ENCODE measurements at places on chromosomes 4 and X.

DNA sequence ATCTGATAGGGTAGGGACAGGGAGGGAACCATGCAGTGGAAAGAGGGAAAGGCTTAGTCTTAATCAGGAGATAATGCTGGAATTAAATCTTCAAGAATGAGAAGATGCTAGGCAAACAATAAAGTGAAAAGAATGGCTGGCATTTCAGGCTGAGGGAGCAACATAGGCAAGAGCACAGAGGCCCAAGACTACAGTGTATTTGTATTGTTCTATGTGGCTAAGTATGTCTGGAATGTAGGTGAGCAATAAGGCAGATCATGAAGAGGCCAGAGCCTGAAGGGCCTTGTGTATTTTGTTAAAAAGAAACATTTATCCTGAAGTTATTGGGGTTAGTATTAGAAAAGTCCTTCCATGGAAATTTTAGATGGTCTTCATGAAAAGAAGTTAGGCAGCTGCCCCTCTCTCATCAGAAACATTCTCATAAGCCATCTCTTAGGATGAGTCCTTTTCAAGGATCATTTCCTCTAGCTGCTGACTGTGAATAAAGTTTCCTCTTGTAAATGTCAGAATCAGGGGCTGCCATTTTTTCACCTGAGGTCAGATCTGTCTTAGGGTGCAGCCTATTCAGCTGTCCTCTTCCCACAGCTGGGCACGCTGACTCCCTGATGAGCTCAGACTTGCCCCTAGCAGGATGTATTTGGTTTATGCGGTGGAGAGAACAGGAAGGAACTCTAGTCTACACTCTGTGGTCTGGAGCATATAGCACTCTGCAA lies 46.3 kb downstream of the ATP10D start:
- peak overlapping the region; percentile 70 for H3K27ac ChIP-seq
- H3K4me1 ChIP-seq = peaks cover 31% of the 10 kb centered on the region
- no peak overlapping the region for H3K4me3 ChIP-seq
- H3K27me3 ChIP-seq = no peaks in the 10 kb centered on the region
- no peak for DNase-seq
- peaks cover 13% of the 10 kb centered on the region for H3K36me3 ChIP-seq

GRCh38 chr4:1003271-1004070 lies 8.0 kb upstream of the FGFRL1 start:
- H3K4me1 ChIP-seq = peaks cover 6% of the 10 kb centered on the region
- no peak overlapping the region for H3K4me3 ChIP-seq
- H3K27me3 ChIP-seq = no peaks in the 10 kb centered on the region
- no peak overlapping the region for H3K27ac ChIP-seq
- H3K36me3 ChIP-seq = no peaks in the 10 kb centered on the region
- no peak for DNase-seq

- H3K27ac ChIP-seq = no peak overlapping the region
- H3K27me3 ChIP-seq = no peaks in the 10 kb centered on the region
- peaks cover 29% of the 10 kb centered on the region for H3K4me1 ChIP-seq
- no peaks in the 10 kb centered on the region for H3K36me3 ChIP-seq
- peak; percentile 25 for DNase-seq
These were observed 104.7 kb upstream of the NOCT start for GRCh38 chr4:138910914-138911336.

DNA sequence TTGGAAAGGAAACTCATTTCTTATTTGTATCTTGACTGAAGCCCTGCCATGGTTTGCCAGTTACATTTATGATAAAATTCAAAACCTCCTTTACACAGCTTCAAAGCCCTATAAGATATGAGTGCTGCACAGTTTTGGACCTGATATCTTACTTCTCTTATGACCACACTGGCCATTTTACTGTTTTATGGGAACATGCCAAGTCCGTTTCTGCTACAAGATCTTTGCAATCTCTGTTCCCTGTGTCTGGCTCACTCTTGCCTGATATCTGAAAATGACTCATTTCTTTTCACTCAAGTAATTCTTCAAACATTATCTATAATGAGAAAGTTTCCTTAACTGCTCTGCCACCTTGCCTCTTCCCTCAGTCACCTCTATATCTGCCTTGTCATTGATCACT lies 247.3 kb downstream of the SPOCK3 start:
- H3K4me3 ChIP-seq = no peak overlapping the region
- H3K27ac ChIP-seq = no peak overlapping the region
- H3K36me3 ChIP-seq = no peaks in the 10 kb centered on the region
- no peaks in the 10 kb centered on the region for H3K4me1 ChIP-seq
- H3K27me3 ChIP-seq = no peaks in the 10 kb centered on the region
- DNase-seq = no peak
